ENCODE measurements at places on chromosomes 7 and 10.

- peak; percentile 82 for DNase-seq
Measured at GRCh38 chr7:91228927-91229558, 35.2 kb upstream of the FZD1 start.

GRCh38 chr7:75905785-75906604 lies 9.0 kb upstream of the POR start:
- DNase-seq, result peak; percentile 84

DNA sequence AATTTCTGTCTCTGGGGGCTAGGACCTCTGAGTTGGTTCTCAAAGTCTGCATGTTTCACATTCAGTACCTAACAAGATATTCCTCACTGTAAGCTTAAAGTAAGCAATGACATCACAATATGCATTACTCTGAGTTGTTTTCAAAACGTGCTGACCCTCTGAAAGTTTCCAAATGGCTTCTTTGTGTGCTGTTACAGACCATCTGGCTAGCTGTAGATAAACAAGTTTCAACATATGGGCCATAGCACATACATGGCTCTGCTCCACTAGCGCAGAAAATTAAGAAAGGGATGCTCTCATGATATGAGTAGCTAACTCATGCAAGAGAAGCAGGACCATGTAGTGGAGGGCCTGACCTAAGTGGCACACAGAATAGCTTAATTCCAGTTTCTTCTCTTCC lies 119.0 kb downstream of the HTR7 start:
- no peak for DNase-seq

DNA sequence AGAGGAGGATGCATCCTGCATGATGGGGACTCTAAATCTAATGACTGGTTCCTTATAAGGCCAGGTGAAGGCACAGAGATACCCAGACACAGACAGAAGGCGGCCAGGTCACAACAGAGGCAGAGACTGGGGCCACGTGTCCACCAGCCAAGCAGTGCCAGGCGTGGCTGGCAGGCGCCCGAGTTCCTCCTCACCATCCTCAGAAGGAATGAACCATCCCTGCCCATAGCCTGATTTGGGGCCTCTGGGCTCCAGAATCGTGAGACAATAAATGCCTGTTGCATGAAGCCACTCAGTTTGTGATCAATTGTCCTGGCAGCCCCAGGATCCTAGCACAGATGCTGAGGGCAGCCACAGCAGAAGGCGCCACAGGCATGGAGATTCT lies 69.0 kb upstream of the TNRC18 start:
- no peak for DNase-seq

- peak; percentile 62 for DNase-seq
Measured at GRCh38 chr10:24603333-24603732, 120.4 kb downstream of the ARHGAP21 start.

DNA sequence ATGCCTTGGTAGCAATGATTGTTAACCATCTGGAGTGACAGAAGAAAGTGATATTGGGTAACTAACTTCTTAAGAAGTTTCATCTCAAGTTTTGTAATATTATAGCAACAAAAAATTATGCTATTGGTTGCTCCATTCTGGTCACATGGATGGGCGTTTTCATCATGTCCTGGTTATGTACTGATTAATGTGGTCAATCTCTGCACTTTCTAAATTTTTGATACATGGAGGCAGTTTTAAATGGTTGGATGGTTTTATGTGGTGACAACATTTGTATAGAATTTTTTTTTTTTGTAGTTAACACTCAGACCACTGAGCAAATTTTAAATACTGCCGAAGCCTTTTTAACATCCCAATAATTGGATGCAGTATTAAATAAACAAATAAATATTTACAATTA lies 55.2 kb upstream of the CCAR1 start:
- DNase-seq, result peak; percentile 78

GRCh38 chr7:36037121-36037662 lies 115.9 kb upstream of the EEPD1 start:
- DNase-seq, result no peak

DNA sequence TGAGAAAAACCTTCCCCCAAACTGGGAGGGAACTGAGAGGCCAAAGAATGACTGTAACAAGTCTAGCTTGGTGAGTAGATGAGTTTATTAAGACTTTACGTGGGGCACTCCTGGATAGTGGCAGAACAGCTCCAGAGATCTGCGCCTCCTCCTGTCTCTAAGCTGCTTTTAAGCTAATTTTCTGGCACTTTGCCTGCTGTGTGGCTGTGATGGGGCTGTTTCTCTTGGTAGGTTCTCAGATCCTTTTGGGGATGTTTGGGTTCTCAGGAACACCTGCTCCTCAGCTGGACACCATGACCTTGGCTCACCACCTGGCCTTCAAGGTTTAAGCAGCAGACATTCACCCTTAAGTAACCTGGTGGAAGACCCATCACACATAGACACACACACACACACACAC lies 68.3 kb downstream of the AKR1E2 start:
- DNase-seq, result no peak

- DNase-seq, result no peak
Measured at GRCh38 chr7:44760034-44760580, 11.5 kb downstream of the ZMIZ2 start.

DNA sequence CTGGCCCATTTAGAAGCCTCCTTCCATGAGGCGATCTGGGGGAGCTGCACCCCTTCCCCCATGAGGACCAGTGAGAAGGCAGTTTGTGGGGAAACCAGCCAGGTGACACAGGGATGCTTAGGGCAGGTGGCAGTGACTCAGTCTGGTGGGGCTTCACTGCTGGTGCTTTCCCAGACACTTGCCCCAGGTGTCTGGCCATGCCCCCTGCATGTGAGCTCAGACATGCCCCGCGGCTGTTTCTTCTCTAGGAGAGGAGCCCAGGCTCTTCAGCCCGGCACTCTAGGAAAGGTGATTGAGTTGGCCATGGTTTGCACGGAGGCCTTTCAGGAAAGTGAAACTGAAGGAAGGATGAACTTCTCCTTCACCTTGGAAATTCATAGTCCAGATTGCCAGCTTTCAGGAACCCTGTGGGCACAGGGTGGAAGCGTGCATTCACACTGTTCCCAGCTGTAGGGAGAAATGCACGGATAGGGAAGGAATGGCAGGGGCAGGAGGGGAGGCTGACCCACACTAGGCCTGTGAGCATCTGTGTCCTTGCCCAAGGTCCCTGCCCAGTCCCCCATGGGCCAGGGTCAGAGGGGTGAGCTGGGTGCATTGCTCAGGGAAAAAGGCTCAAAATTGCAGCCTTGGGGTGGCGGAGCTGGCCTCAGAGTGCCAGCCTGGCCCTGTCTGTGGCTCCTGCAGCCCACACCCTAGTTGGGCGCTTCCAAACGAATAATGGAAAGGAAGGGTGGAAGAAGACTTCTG lies 359.1 kb downstream of the GLRX3 start:
- no peak for DNase-seq

DNA sequence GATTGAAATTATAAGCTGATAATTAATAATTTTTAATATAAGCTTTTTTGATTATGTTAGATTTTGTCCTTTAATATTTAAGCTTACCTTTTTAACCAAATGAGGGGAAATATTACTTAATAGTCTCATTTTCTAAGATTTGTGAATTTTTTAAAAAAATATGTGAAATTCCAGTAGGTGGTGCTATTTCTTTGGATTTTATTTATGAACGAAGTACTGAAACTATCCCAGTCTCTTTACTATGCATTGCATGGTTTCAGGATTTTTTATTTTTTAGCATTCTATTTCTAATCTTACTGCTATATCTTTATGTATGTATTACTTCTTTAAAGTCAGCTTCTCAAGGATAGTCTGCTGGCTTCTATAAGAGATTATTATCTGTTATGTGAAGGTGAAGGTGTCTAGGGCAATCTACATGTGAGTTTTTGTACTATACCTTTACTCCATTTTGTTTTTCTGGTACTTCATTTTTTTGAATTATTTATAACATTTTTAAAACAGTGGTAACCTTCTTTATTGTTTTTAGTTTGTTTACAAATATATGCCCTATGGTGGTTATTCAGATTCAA lies 78.3 kb downstream of the ATRNL1 start:
- DNase-seq, result peak; percentile 6

- DNase-seq, result peak; percentile 65
Measured at GRCh38 chr10:101031796-101032636, 982 bp downstream of the SFXN3 start.

- no peak for DNase-seq
Measured at GRCh38 chr7:69744026-69744425, 145.8 kb downstream of the AUTS2 start.

DNA sequence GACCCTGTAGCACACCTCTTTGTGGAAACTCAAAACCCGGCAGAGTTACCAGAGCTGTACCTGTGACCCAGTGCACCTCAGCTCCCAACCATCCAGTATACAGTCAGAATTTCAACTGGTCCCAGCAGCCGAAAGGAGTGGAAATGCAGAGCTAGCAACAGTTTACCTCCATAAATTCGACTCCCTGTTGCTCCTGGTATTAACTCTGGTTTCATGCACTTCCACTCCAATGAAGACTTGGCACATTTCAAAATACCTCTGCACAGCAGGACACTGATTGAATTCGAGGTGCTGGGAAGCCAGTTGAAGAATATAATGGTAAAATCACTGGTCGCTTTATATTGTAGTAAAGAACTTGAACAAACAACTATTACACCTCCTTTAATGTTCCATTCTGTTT lies 17.9 kb upstream of the TIAL1 start:
- no peak for DNase-seq

DNA sequence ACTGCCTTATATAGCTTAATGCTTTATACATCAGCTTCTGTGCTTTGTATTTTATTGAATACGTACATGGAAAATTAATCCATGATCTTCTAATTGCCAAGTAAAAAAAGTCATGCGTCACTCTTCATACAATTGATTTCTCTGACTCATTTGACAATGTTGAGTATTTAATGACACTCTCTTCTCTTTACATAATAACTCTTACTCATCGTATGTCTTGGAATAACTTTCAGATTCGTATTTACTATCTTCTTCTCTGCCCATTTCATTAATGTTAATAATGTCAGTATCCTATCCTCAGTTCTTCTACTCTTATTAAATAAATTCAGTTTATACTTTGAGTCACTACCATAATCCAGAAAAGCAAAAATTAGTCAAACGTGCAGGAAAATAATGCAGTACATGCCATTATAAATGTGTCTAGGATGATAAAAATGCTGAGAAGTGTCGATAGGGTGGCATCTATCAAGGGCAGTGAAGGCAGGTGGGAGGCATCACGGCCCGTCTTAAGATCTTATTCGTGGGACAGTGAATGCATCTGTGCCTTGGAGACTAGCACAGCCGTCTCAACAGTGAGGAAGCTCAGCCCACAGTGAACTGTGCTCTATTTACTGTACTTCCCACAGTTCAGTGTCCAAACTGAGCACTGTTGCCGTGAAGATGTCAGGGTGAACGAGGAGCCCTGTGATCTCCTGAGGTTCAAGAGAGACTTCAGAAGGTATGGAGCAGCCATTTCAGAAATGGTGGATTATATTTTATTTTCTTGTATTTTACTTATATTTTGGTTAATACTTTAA lies 39.8 kb upstream of the AKR1E2 start:
- no peak for DNase-seq

- no peak for DNase-seq
Measured at GRCh38 chr7:90755041-90755440, 158.9 kb downstream of the CDK14 start.

DNA sequence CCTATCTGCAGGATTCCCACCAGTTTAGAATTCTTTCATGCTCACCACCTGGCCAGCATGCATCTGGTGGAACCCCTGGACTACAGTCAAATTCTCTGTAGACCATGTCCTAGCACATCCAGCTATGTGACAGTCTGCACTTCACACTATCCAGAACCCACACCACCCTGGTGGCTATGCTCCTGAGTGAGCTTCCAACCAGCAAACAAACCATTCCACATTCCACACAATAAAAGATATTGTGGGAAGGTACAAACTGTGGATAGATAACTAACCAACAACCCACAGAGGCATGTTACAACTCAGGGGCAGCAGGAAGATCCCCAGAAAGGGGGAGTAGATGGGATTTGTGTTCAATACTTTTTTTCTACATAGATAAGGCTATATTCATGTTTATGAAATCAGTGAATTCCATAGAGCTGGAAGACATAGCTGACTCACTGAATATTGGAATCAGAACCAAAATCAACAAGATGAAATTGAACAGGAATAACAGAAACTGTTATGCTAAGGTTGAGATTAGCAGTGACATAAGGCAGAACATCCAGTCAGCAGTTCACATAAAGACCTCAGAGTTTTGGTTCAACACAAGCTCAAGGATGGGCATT lies 72.5 kb downstream of the LRRC17 start:
- DNase-seq, result no peak

- DNase-seq, result no peak
Measured at GRCh38 chr7:36085096-36085495, 68.0 kb upstream of the EEPD1 start.

- DNase-seq, result no peak
Measured at GRCh38 chr10:119638982-119639381, 12.2 kb upstream of the BAG3 start.

DNA sequence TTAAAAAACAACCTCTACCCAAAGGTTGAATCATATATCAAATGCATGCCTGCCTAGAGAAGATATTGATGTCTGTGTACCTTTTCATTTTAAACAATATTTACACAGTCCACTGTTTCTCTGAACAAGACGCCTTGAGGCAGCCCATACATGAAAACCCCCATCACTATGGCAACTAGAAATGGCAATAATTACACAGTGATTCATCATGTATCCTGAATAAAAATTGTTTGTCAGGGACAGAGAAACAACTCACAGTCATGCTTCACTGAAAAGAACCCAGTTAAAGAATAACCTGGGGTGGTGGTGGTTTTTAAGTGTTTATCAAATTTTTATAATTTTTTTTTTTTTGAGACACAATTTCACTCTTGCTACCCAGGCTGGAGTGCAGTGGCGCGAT lies 19.7 kb downstream of the DNAJC12 start:
- DNase-seq, result peak; percentile 70

DNA sequence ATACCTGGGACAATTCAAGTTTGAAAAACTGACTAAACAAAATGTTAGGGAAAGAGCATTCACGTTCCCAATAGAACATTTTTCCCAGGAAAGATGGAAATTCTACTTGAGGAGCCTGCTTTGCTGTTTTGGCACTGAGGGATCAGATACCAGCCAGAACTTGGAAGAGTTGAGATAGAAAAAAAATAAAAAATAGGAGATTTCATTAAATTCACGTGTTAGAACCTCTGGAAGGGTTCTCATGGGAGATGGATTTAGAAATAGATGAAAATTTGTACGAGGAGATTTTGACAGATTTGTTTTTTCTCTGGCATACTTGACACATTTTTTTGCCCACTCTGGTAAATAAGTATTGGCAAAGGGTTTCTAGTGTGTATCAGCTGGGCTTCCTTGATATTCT lies 63.7 kb downstream of the CELF2 start:
- DNase-seq, result no peak

DNA sequence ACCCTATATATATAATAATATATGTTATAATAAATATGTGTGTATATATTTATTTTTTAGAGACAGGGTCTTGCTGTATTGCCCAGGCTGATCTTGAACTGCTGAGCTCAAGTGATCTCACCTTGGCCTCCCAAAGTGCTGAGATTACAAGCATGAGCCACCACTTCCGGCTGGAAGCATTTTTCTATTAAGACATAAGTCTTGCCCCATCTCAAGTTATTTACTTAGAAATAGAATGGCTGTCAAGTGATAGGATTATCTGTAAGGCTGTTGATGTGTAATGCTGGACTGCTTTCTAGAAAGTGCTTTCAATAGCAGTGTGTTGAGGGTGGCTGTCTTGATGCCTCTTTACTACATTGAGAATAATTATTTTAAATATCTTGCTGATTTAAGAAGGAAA lies 65.2 kb downstream of the ZMYND11 start:
- DNase-seq, result no peak

- peak; percentile 42 for DNase-seq
Measured at GRCh38 chr10:15439341-15439842, 68.3 kb upstream of the FAM171A1 start.

All from LHCN-M2 (cell line).